ENCODE measurements at places on chromosomes 5 and 9.

- DNase-seq, result no peak
These were observed 55.3 kb upstream of the MACIR start for GRCh38 chr5:103203226-103203625.

DNA sequence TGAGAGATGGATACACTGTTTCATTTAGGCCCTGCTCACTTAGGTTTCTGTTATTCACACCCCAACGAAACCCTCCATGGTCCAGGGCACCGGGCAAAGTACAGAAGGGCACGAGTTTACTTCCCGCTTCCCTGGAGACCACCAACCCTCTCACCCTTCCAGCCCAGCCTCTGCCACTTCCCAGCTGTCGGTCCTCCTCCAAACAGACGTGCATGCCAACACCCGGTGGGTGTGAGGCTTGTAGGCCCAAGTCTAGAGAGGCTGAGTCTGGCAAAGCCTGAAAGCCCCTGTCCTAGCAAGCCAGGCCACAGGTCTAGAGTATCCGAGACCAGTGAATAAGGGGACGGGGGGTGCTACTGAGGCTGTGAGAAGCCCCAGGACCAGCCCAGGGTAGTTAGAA is 7.1 kb upstream of the FGFR4 start:
- no peak for DNase-seq

- DNase-seq, result no peak
These were observed 70.1 kb downstream of the TRIO start for GRCh38 chr5:14213253-14213652.

- no peak for DNase-seq
These were observed 30.2 kb upstream of the CCNG1 start for GRCh38 chr5:163407034-163407655.

DNA sequence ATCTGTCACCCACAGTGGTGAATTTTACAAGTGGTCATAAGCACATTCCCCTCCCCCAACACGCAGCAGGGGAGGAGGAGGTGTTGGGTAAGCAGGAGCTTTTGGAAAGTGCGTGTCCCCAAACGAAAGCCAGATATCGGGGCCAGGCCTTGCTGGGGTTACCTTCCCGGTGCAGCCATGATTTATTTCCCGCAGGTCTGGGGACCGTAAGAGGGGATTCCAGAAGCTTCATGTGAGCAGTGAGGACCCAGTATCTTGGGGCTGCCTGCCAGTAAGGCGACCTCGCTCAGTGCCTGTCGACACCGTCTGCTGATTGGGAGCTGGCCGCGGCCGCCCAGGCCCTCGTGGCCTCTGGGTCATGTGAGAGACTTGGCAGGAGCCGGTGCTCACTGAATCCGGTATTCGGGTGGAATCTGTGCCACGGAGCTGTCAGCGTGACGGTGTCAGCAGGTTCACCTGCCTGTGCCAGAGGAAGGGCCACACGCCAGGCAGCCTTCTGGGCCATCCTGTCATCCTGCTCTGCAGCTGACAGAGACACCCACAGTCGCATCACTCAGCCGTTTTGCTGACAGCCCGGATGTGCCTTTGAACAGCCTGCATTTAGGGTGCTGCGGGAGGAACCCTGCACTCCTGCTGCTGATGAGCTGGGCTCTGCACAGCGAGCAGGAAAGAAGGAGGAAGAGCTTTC is 37.3 kb downstream of the SEC61B start:
- peak; percentile 65 for DNase-seq

DNA sequence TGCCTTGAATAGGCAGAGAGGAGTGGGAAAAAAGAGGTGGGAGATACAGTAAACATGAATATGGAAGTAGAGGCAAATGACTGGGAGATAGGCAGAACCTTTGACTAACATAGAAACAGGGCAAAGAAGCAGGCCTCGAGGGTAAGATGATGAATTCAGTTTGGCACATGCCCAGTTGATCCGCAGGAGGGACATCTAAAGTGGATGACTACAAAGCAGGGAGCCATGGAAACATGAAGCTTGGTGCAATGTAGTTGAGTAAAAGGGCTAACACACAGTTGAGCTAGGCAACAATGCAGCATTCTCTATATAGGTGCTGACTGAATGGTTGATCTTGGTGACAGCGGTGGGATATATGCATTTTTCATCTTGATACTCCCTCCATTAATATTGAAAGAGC is 253.8 kb downstream of the DMRT2 start:
- DNase-seq, result no peak
